ENCODE measurements at places on chromosomes 12 and 14. TPM values are rescaled to one million over a fixed set of nuclear protein-coding genes. Genes with fewer than 3 reads are reported as not detected.

PIK3C2G gene
- total RNA-seq = not detected

RNU6-7 gene
- not detected for total RNA-seq

KLRF2 gene
- total RNA-seq = not detected

HOXC11 gene
- total RNA-seq = not detected

ZBTB42 gene
- total RNA-seq = 9.2 TPM

RERGL gene
- total RNA-seq = not detected

C1QL4 gene
- total RNA-seq = not detected

ITGB7 gene
- 408 TPM for total RNA-seq

ZFYVE1 gene
- 15.3 TPM for total RNA-seq

COX8C gene
- not detected for total RNA-seq

CHST11 gene
- total RNA-seq = 31.9 TPM

SPTB gene
- total RNA-seq = 0.05 TPM

DCAF11 gene
- 90.1 TPM for total RNA-seq

RAD51AP1 gene
- 37.6 TPM for total RNA-seq

TMEM121 gene
- 3.8 TPM for total RNA-seq

LRRC43 gene
- not detected for total RNA-seq

KRT75 gene
- not detected for total RNA-seq

GRCh38 chr12:11797317-11797913 is 147.9 kb downstream of the ETV6 start:
- no peak for DNase-seq

GRCh38 chr14:71661441-71661840 is 270.8 kb upstream of the RGS6 start:
- no peak for DNase-seq

GRCh38 chr12:1380171-1380851 is 214.1 kb downstream of the FBXL14 start:
- DNase-seq = no peak

DNA sequence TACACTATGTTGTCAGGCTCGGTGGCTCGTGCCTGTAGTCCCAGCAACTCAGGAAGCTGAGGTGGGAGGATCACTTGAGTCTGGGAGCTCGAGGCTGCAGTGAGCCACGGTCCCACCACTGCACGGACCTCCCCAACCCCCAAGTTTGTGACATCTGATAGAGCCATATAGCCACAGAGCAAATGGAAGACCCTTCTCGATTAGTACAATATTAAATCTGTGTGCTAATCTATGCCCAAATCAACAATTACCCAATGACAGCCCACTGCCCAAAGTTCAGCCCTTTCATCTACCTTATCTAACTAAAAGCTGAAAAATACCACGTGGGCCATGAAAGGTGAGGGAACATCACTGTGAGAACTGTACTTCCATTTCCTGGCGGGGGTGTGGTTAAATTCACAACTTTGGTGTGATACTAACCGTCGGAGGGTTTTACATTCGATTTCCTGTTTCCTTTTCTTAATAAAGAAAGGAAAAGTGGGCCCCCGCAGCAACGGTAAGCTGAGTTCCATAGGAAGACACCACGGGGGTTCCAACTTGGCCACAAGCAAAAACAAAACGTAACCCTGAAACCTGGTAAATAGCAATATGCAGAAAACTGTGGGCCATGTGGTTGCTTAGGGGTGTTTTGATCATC is 31.2 kb upstream of the FOS start:
- peak; percentile 71 for DNase-seq

GRCh38 chr14:65164825-65165135 is 62.5 kb upstream of the MAX start:
- DNase-seq = no peak

- DNase-seq = no peak
Observed at GRCh38 chr14:105899071-105899641, 372.8 kb downstream of the TMEM121 start.

DNA sequence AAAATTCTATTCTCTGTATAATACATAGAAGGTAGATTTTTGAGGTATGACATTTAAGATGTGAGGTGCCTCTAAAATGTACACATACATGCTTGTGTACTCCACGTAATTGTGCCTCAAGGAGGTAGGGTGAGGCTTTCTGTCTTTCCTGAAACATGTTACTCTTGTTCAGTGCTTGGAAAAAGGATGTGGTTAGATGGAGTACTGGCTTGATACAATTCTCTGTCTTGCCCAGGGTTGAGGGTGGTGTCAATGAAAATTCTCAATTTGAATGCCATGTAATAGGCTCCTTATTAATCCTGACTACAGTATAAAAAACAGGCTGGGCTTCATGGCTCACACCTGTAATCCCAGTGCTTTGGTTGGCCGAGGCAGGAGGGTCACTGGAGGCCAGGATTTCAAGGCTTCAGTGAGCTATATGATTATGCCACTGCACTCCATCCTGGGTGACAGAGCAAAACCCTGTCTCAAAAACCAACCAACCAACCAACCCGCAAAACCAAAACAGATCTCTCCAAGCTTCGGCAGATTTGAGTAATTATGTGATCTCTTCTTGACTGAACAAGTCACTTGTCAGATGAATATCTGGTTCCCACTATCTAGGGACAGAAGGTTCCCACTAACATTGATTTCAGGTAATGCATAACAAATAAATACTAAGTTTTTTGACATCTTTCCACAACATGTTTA is 41.6 kb downstream of the RCOR1 start:
- DNase-seq = no peak

GRCh38 chr12:19620222-19620621 is 180.9 kb downstream of the AEBP2 start:
- no peak for DNase-seq

GRCh38 chr12:61213646-61214045 is 1046.6 kb upstream of the USP15 start:
- no peak for DNase-seq

DNA sequence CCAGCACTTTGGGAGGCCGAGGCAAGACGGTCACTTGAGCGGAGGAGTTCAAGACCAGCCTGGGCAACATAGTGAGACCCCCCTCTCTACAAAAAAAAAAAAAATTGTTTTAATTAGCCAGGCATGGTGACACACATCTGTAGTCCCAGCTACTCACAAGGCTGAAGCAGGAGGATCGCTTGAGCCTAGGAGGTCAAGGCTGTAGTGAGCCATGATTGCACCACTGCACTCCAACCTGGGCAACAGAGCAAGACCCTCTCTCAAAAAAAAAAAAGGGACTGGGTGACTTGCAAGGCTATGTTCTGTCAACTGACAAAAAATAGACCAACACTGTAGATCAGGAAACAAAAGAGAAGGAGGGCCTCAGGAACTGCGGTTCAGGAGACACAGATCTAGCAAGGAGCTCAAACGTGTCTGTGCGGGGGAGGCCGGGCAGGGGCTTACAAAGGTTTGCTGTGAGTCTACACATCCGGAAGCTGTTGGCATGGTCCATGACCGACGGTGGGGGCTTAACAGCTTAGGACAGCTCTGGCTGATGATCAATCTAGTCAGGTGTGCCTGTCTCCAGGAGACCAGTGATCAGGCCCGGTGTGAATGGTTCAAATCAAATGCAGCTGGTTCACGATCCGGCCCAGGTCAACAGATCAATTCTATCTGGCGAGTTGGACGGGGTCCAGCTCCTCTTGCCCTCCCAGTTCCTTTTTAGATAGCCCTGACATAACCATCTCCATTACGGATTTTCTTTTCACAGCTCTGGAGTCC is 31.7 kb upstream of the INF2 start:
- DNase-seq = no peak

DNA sequence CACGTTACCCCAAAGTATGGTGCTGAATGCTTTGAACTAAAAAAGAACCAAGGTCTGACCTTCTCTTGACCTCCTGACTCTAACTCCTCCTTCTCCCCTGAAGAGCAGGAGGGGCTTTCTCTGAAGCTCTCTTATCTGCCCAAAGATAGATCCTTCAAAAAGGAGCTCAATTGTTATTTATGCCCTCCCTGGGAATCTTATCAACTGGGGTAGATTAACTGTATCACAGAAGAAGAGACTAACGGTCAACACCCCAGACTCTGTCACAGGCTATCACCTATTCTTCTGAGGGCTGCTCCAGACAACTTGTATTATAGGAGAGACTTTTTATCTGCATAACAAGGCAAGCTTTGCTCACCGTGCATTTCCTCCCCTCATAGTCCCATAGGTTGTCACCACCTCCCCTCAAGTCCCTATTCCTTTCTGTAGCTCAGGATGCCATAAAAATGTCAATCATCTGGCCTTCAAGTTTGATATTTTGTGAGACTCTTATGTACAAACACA is 86.6 kb downstream of the PAPLN start:
- DNase-seq = no peak

- no peak for DNase-seq
Observed at GRCh38 chr12:14540801-14541462, 26.8 kb downstream of the PLBD1 start.

DNA sequence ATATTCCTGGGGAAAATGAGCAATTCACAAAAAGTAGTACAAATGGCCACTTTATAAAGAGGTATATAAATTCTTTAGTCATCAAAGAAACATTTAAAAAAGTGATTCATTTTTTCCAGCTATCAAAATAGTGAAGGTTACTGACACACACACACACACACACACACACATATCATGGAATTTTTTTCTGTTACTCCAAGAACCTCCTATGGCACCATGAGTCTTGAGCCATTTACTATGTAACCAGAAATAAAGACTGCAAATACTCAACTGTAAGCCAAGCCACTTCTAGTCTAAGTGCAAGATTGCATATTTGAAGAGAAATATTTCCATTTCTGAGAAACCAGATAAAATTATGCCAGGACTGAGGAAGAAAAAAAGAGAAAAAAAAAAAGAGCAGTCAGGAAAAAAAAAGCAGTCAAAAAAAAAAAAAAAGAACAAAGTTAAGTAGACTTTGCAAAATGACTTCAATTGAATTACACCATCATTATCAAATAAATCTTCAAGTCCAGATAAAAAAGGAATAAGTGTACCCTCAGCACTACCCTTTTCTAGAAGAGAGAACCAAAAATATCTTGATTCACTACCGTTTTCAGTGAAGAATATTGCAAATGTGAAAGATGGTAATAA is 275.7 kb downstream of the DAD1 start:
- DNase-seq = no peak

GRCh38 chr14:21912367-21912766 is 238.7 kb upstream of the OR4E1 start:
- DNase-seq = no peak

DNA sequence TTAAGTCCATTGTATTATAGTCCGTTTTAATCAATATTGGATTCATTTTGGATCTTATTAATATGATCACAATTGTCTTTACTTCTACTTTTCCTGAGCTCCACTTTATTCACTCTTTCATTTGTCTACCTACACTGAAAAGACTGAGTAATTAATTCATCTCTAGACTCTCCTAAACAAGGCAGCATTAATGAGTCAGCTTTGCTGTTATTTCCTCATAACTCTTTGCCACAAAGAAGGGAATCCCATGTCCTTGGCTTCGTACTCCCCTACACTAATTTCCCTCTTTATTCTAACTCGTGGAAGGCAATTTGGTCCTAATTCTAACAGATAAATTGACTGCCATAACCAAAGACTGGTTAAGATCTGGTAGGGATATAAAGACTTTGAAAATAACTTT is 91.9 kb downstream of the ARMH4 start:
- DNase-seq = no peak

DNA sequence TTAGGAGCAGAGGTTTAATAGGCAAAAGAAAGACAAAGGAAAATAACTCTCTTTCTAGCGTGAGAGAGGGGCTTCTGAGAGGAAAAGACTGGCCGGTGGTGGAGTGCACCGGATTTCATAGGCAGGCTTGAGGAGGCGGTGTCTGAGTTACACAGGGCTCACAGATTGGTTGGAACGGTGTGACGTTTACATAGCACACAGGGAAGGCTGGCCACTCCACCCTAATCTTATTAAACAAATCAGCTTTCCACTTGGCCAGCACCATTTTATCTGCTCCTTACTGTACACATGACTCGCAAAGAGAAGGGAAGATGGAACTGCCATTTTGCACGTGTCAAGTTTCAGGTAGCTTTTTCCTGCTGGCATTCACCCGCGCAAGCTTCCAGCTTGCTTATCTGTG is 587.7 kb downstream of the RPL10L start:
- no peak for DNase-seq

DNA sequence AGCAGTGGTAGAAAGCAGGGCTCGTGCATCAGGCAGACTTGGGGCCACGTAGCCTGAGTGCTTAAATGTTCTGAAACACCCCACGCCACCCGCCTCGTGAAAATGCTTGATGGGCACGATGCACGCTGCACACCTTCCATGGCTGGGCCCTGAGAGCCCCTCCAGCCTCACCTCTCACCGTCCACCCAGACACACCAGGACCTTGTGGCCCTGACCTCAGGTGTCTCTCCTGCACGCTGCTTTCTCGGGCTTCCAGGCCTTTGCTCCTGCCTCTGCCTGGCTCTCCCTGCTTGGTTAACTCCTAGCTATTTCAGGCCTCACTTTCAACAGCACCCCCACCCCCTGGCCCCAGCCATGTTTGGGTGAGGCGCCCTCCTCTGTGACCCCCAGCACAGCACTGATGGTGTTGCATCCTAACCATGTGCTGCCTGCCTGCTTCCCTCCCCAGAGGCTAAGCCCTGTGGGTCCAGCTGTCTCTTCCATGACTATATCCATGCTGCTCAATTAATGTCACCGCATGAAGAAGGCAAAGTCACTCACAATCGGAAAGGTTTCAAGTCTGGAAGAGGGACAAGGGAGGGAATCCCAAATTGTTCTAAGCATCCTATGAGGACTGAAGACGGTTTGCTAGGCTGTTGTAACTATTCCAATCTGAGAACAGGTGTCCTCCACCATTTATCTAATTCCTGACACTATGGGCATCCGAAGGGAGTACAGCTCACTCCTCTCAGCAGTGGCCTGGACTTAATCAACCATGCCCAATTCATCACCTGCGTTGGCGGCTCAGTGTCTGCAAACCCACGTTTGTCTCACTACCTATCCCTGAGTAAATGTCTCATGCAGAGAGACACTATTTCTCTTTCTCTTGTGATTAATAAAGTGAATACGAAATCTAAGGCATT is 82.2 kb downstream of the CCDC88C start:
- DNase-seq = no peak

GRCh38 chr12:82517027-82517426 is 158.7 kb downstream of the METTL25 start:
- no peak for DNase-seq

- no peak for DNase-seq
Observed at GRCh38 chr14:65360144-65360784, 52.3 kb upstream of the FUT8 start.

GRCh38 chr12:100668945-100669536 is 95.6 kb downstream of the GAS2L3 start:
- DNase-seq = peak; percentile 2

- no peak for DNase-seq
Observed at GRCh38 chr14:45664668-45665356, 411.8 kb upstream of the MIS18BP1 start.

- DNase-seq = no peak
Observed at GRCh38 chr14:100342195-100342594, 19.1 kb downstream of the SLC25A47 start.

GRCh38 chr14:81423504-81423903 is 23.4 kb upstream of the STON2 start:
- DNase-seq = no peak

DNA sequence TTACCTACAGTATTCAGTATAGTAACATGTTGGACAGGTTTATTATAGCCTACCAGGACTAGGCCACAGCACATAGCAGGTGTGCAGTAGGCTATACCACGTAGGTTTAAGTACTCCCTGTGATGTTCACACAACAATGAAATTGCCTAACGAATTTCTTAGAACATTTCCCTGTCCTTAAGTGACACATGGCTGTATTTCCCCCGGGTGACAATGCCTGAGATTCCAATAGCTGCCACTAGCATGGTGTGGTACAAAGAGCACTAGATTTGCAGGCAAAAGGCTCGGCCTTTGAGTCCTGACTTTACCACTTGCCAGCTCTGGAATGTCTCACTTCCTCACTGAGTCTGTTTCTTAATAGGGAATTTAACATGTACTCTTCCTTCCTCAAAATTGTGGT is 19.7 kb downstream of the PTPN21 start:
- no peak for DNase-seq
